ENCODE measurements at places on chromosomes 2 and 18. TPM values are rescaled to one million over a fixed set of nuclear protein-coding genes. Genes with fewer than 3 reads are reported as not detected.

GRCh38 chr2:31244101-31244500 is 10.1 kb downstream of the EHD3 start:
- DNase-seq = no peak

The ANKRD30B gene
- total RNA-seq = not detected

DNA sequence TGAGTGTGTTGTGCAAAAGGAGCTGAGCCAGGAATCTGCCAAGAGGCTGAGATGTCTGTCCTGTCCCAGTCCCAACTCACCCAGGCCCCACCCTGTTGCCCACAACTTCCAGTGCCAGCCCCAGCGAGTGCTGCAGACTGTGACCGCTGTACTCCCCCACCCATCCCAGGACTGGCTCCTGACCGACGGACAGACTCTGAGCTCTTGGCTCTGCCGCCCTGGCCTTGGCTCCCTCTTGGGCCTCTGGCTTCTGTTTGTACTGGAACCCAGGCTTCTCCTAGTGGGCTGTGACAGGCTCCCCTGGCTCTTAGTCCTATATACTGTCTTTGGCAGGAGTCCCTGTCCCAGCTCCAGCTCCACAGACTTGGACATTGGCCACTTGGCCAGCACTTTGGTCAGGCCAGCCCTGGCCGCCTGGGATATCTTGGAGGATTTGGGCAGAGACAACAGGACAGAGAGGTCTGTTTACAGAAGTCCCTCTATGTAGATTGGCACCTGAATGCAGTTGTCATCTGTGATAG is 41.1 kb downstream of the ACOXL start:
- no peak for DNase-seq

The SCG2 gene
- total RNA-seq = not detected

DNA sequence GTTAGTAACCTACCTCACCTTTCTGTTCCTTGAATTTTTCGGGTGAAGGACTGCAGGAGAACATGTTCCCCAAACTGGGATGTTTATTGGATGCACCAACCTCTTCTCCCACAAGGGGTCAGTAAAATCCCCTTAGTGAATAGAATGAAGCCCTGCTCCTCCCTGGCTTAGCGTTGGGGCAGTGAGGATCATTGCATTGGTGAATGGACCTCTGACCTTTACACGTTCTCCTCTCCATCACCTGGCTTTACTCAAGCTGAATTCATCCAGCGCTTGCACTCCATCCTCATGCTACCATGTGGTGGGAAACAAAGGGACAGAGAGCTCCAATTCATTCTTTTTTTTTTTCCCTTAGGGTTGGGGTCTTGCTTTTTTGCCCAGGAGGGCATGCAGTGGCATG is 157.2 kb downstream of the MIB1 start:
- DNase-seq = peak; percentile 39

- no peak for DNase-seq
These were observed at the start of gene NEURL3 for GRCh38 chr2:96505231-96505889. Gene NEURL3 (minus strand): TSS chr2:96505357. CDS start chr2:96505286, 71 bp downstream.

DNA sequence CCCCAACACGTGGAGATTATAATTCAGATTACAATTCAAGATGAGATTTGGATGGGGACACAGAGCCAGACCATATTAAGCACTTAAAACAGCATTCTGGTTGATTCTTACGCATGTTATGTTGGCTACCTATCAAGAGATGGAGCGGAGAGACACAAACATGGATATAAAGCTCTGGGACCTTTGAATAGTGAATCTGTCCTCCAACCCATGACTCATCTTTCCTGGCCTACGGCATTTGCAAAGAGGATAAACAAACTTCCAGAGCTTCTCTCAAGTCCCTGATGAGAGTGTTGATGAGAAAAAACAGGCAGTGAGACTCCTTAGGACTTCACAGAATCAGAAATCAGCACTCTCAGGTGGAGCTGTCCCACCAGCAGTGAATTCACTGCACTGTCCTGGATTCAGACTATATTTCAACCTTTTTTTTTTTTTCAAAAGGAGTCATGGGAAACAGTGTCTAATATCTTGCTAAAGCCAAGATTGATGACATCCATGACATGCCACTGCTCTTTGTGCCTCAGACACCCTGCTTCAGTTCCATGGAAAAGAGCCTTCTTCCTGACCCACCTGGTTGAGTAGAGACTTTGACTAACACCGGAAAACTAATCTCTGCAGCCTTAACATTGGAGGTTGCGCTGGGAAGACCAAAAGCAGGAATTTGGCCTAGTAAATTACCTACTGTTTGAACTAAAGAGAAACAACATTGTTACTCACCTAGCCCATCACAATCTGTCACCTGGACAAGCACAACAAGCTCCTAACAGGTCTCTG is 62.1 kb upstream of the NPAS2 start:
- no peak for DNase-seq

The RIT2 gene
- not detected for total RNA-seq

- no peak for DNase-seq
These were observed 187.7 kb downstream of the HDAC4 start for GRCh38 chr2:239212929-239213642.

The FOXD4L1 gene
- total RNA-seq = not detected

DNA sequence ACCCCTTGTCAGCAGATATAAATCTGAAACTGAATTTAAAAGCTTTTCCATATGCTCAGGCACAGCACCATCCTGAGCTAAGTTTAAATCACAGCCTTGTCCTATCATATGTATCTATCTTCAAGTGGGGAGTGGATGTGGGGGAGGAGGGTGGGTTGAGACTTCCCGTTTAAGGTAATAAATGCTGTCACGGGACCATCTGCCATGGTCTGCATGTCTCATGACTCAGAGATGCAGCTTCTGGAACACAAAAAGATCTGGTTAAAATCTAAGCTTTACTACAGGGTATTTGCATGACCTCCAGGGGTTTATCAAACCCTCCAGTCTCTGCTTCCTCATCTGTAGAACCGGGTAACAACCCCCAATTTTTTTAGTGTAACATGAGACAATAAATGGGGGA is 377.7 kb upstream of the ST6GAL2 start:
- no peak for DNase-seq
